Lung microvascular endothelial cell (primary cell): ENCODE measurements at places on chromosomes 1 and 21. TPM values are rescaled to one million over a fixed set of nuclear protein-coding genes. Genes with fewer than 3 reads are reported as not detected.

FCRL6 gene
- total RNA-seq, result not detected in 2 replicates

CFAP141 gene
- not detected in 2 replicates for total RNA-seq

RGS8 gene
- total RNA-seq, result not detected in 2 replicates

RGS7 gene
- under 0.01 and 0.22 TPM in 2 replicates for total RNA-seq

LPAR3 gene
- total RNA-seq, result under 0.01 TPM in 1 of 2 replicates, not detected in the other

EPS8L3 gene
- total RNA-seq, result not detected in 2 replicates

KRTAP12-2 gene
- not detected in 2 replicates for total RNA-seq

EPHA10 gene
- not detected in 2 replicates for total RNA-seq

TRIM33 gene
- total RNA-seq, result 15.3 and 20.8 TPM in 2 replicates

SLAMF7 gene
- not detected in 2 replicates for total RNA-seq

TUT4 gene
- 11.6 and 15.9 TPM in 2 replicates for total RNA-seq

KRTAP19-4 gene
- total RNA-seq, result not detected in 2 replicates

TNFRSF14 gene
- 55.8 and 177 TPM in 2 replicates for total RNA-seq
